Activated CD8-positive, alpha-beta memory T cell treated with anti-CD3 and anti-CD28 coated beads, Interleukin-2, amount 10 ng/mL, durations not matched to agents 7 days and 5 days (primary cell): ENCODE measurements at places on chromosomes 13 and 19.

DNA sequence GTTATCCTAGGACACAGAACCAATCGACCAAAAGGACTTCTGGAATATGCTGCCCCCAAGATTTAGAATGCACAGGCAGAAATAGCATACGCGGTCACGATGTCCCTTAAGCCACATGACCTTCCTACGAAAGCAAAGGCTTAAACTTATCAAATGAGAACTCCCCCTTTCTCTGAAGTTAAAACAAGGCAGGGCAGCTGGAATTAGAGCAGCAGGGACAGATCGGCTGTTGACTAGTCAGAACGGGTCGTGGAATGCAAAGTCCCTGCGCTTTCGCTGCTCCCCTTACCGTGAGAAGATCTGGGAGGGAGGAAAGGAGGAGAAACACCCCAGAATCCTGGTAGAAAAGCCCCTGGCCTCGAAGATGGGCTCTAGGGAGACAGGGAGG is 799 bp upstream of the USPL1 start:
- no peak overlapping the region for H3K27ac ChIP-seq
- no peak overlapping the region for H3K4me3 ChIP-seq
- H3K4me1 ChIP-seq, result peaks cover 22% of the 10 kb centered on the region
- H3K36me3 ChIP-seq, result peaks cover 16% of the 10 kb centered on the region
- peak; percentile 77 for DNase-seq

DNA sequence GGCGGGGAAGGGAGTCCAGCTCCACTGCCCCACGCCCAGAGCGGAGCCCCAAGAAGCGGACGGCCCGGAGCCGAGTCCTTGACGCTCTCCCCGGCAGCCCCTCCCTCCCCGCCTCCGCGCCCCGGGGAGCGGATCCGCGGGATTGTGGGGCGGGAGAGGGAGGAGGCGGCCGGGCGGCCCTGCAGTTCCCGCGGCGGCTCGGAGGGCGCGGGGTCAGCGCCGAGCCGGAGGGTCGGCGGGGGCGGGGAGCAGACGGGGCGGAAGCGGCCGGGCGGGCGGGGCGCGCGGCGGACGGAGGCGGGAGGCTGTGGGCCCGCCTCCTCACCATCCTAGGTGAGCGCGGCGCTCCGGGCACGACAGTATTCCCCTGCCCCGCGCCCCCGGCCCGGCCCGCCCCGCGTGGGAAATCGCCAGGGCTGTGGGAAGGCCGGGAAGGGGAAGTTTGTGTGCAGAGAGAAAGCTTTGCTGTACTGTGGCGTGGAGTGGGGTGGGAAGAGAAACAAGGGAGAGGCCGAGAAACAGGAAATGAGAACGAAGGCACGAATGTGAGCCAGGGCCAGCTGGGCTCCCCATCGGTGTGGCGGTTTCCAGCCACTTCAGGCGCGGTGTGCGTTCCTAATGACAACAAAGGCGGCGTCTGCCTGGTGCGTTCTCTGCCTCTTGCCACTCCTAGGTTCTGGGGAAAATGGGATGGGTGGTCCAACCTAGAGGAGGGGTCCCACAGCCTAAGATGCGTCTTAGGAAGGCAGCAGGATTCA is 1.3 kb upstream of the KLF12 start:
- H3K27me3 ChIP-seq, result no peaks in the 10 kb centered on the region
- no peak overlapping the region for H3K27ac ChIP-seq
- peak; percentile 77 for DNase-seq
- H3K36me3 ChIP-seq, result peaks cover 2% of the 10 kb centered on the region
- H3K4me3 ChIP-seq, result no peak overlapping the region
- peaks cover 12% of the 10 kb centered on the region for H3K4me1 ChIP-seq

DNA sequence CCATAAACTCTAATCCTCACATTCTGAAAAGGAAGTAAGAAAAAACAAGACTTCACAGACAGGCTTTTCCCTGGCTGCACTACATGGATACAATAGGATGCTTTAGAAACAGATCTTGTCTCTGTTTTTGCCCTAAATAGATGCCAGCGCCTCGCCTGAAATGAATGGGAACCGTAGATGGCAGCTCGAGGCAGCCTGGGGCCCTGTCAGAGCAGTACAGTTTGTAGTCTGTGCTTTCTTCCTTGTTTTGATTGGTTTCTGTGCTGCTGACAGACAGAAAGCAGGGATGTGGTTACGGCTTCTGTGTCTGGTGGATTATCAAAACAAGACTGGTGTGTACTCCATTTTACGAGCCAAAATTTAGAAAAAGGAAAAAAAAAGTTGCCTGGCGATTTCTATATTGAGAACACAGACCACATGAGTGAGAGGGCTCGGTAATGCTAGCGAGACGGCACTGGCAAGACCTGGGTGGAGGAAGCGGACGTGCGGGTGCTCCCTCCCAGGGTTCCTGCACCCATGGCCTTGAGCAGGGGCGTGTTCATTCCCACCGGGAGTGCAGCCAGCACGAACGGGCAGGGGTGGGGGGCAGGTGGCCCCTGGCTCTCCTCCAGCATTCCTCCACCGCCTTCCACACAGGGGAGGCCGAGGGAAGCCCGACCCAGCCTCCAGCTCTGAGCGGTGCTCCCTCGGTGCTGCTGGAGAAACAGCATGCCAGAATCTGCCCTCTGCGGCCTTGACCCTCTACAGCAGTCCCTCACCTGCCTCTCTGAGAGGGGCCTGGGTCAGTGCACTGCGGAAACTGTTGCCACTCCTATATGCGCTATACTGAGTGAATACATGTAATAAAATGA is 37.6 kb upstream of the C1QTNF9 start:
- no peaks in the 10 kb centered on the region for H3K27me3 ChIP-seq
- H3K4me1 ChIP-seq, result peaks cover 89% of the 10 kb centered on the region
- H3K36me3 ChIP-seq, result peaks cover 21% of the 10 kb centered on the region

GRCh38 chr19:8615813-8616596 is 5.5 kb upstream of the ADAMTS10 start:
- DNase-seq, result peak; percentile 73
- H3K27ac ChIP-seq, result no peak overlapping the region
- no peaks in the 10 kb centered on the region for H3K36me3 ChIP-seq
- H3K27me3 ChIP-seq, result peaks cover 4% of the 10 kb centered on the region
- peaks cover 3% of the 10 kb centered on the region for H3K4me1 ChIP-seq

DNA sequence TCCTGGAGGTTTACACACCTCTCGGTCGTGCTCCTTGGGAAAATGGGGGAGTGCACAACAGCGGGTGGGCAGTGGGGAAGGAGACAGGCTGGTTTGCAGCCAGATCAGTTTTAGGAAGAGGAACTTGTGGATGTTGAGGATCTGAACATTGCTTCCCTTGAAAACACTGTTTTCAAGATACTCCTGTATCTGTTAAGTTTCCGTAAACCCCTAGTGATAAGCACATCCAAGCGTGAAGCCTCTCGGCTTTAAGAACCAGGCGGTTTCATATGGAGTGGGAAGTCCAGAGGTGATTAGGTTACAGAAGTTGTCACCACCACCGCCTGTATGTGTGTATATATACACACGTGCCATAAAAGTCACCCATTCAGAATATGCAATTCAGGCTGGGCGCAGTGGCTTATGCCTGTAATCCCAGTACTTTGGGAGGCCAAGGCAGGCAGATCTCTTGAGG is 47.4 kb downstream of the SIPA1L3 start:
- H3K4me3 ChIP-seq, result no peak overlapping the region
- no peaks in the 10 kb centered on the region for H3K27me3 ChIP-seq
- DNase-seq, result no peak
- no peaks in the 10 kb centered on the region for H3K4me1 ChIP-seq
- no peak overlapping the region for H3K27ac ChIP-seq
